ENCODE measurements at places on chromosomes 2 and 18.

GRCh38 chr18:32389858-32390257 is 80.8 kb downstream of the GAREM1 start:
- peak; percentile 64 for DNase-seq

GRCh38 chr2:110858993-110859701 is 126.8 kb downstream of the ACOXL start:
- no peak for DNase-seq

DNA sequence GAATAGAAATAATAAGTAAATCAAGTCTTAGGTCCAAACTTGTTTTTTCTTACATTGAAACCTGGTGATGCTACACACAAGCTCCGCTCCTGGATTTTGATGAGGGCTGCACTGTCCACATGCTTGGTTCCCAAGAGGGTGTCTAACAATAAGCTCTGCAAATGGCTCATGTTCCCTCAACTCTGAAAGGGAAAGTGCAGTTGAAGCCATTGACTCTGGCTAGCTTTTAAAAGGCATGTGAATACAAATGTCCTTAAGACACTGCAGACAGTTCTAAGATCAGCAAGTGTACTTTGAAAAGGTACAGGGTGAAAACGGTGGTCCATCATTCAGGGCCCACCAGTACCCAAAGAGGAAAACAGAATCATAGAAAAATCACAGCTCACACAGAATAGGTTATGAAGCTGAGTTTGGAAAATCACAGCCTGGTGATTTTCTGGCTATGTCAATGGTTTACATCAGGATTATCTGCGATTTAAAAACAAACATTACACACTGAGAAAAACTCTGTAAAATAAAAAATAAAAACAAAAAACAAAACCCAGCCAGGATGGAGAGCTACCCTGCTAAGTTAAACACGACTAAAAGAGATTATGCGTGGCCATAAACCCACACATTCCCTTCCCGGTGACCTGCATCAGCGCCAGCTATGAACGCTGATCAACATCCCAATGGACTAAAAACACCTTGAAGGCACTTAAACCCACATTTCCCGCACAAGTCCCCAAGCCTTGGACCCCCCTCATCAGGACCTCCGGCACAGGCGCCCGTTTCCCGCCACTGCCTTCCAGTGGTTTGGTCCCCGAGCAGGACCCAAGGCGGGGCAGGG is 554 bp downstream of the PFN4 start:
- DNase-seq: no peak

DNA sequence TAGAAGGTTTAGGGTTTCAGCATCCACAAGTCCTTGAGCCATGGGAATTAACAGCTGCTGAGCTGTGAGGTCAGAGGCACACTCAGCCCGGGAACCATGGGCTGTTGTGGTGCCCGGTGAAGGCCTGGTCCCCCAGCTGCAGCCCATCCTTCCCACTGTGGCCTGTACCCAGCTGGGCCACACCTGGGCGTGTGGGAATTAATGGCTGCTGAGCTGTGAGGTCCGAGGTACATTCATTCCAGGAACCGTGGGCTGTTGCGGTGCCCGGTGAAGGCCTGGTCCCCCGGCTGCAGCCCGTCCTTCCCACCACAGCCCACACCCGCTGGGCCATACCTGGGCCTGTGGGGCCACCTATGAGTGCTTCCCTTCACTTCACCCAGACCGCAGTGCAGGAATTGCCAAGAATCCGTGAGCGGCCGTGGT is 25.2 kb downstream of the TMEM18 start:
- no peak for DNase-seq

DNA sequence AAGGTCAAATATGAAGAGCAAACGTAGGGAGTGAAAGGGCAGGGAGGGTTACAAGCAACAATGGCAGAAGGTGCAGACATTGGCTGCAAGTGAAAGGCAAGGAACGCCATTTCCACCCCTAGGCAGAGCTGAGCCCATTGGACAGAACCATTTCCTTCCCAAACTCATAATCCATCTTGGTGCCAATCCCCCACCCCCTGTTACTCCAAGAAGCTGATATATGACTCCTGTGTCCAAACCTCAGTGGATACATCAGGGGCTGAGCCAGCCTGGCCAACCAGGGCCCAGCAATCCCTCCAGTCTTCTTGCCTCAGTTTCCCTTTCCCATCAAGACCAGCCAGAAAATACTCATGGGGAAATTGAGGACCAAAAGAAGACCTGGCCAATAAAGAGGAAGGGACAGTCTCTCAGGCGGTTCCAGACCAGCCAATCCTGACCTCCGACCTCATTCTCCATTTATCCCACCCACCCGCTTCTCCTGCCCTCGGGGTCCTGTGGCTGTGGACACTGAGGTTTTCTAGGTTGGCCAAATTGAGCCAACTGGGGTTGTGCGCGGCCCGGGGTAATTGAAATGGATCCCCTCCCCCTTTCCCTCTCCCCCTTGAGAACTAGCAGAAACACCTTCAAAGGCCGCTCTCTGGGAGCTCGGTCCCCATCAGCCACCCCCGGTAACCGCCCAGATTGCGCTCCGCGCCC is 24.8 kb downstream of the TNS1 start:
- DNase-seq: no peak

GRCh38 chr2:54336977-54337255 is 80.9 kb upstream of the TSPYL6 start:
- DNase-seq: no peak

GRCh38 chr18:57207124-57207916 is 60.4 kb downstream of the BOD1L2 start:
- DNase-seq: no peak

- no peak for DNase-seq
Measured at GRCh38 chr18:59149007-59149406, 9.3 kb downstream of the SEC11C start.

DNA sequence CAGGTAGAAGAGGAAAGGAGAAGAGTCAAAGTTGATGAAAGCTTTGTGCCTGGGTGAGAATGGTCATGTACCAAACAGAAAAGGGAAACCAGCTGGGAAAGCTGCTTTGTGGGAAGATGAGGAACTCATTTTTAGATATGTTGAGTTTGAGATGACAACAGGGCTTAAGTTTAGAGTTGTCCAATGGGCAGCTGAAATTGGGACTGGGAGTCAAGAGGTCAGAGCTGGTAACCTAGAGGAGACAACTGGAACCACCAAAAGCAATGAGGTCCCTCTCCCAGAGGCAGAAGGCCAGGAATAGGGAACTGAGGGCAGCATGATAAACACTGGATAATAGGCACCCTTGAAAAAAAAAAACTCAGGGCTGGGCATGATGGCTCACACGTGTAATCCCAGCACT is 48.8 kb downstream of the SLC4A1AP start:
- DNase-seq: no peak

- DNase-seq: no peak
Measured at GRCh38 chr18:48219037-48219809, 190.0 kb downstream of the ZBTB7C start.

DNA sequence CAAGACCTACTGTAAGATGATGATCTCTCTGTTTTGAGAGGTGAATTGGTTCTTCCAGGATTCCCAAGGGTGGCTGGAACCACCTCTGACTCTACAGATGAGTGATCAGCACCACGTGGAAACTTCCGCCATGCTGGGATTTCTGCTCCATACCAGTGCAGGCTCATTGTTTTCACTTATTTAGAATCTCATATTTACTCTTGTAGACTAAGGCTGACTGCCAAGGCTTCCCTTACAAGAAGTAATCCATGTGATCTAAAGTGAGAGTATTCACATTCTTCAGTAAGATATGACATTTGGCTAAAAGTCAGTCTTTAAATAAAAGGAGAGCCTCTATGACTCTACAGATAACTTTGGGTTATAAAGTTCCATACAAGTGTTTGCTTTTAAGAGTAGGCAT is 322.9 kb upstream of the RAB12 start:
- no peak for DNase-seq

GRCh38 chr2:9738535-9739496 is 104.5 kb upstream of the TAF1B start:
- no peak for DNase-seq

DNA sequence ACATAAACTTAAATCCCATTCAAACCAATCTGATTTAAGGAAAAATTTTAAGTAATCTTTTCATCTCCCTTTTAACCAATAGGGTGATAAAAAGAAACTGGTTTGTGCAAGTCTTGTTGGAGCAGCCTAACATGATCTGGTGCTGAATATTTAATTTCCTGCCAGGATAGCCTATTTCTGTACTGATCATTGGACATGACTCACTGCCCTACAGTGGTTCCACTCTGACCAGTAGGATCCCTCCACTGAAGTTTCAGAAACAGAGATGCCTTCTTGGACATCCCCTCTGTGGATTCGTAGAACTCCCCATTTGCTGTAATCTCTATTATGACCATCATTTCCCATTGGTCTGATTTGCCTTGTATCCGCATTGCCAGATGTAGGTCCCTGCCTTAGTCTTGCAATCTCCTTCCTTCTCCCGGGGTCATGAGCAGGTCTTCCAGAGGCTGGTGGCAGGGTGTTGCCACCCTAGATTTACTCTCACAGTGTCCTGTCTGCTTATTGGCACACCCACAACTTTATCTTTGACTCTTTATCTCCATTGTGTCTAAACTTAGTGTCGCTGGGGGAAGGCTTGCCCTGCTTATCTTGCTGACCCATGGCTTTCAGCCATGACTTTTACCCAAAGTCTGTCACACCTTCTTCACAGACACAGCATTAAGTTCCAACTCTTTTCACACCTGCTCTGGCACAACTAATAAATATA is 12.3 kb upstream of the SETBP1 start:
- DNase-seq: no peak

- DNase-seq: no peak
Measured at GRCh38 chr18:3593381-3593903, 143.5 kb downstream of the TGIF1 start.

- no peak for DNase-seq
Measured at GRCh38 chr2:5132281-5132680, 559.9 kb upstream of the SOX11 start.

DNA sequence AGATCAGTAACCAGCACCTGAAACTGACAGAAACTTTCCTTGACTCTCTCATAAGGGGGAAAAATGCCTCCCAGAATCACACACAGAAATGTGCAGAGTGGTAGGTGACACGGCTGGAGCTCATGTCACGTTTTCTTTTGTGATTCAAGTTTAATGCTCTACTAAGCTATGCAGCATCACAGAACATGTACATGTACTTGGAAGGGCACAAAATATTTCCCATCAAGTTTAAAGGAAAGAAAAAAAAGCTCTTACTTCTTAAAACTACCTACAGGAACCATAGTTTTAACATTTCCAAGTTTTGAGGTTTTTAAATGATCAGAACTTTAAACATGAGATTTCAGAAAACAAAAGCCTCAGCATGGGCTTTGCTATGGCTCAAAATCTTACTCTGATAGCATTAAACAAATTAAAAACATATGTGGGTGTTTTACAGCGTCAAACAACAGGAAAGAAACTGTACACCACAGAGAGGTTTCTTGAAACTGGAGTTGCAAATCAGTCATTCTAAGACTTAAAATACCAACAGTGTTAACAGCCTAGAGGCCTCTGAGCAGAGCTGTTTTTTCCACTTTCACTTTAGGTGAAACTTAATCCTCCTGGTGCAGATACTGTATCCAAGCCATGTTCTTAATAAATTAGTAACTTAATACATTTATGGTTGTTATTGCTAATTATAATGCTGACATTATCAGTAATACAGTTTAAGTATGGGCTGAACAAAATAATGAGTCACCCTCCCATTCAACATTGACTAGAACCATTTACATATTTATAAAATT is 30.1 kb downstream of the MBP start:
- DNase-seq: no peak

GRCh38 chr18:69895066-69896047 is 52.3 kb downstream of the CD226 start:
- no peak for DNase-seq

DNA sequence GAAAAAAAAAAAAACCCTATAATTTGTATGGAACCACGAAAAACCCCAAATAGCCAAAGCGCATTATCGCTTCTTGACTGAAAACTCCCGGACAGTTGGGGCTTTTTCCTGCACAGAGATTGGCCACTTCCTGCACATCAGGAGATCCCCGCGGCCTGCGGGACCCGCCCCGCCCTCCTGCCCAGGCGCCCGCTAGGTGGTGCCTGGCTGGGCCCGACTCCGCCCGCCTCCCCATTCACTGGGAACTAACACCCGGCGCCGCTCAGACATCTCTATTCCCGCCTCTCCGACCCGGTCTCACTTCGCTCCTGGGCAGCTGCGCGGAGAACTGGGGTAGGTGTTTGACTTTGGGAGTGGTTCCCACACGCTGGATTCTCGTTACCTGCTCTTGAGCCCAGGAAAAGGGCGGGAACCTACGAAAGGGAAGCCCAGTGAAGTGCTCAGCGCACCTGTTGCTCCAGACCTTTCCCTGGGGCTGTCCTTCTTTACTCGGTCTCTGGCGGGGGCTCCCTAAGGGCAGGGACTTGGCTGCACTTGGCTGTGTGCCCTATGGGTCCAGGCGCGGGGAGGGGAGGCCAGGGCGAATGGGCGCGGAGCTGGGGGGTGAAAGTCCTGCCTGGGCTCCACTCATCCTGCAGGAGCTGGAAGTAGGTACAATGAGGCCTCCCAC is at the start of gene HMSD:
HMSD (plus strand) TSS at position 234 of the 670 bp plus-strand sequence. CDS start 4,155 bp downstream, outside the sequence.
- peak; percentile 90 for DNase-seq
